ENCODE measurements at places on chromosomes 5 and 9.

GRCh38 chr5:123875561-123876275 lies 363.7 kb downstream of the CSNK1G3 start:
- DNase-seq, result no peak

GRCh38 chr5:67196537-67197059 lies at the start of gene CD180:
Gene CD180 (minus strand): TSS chr5:67196799. CDS start chr5:67196641, 158 bp downstream.
- no peak for DNase-seq

DNA sequence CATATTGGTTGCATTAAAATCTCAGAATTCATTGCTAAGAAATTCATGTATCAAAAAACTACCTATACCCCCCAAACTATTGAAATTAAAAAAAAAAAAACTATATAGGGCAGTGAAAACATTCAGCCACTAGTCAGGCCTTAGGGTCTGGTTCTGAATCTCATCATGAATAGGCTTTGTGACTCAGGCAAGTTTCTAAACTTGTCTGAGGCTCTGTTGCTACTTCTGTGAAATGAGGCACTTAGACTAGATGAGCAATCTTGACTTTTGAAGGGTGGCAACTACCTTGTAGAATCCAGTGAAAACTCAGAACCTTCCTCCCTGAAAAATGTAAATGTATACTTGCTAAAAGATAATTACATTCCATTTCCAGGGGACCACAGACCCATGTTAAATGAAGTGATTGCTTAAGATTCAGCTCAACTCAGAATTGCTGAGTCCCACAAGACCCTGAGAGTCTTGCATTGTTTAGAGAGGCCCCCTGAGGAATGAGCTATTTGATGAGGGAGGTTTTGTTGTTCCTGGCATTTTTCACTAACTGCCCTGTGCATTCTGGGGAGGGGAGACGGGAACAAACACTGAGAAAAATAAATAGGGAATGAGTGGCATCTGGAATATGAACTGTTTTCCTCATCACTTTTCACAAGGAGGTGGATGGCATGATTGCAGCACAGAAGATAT lies 29.5 kb downstream of the RAI14 start:
- DNase-seq, result no peak

GRCh38 chr9:99309141-99309939 lies 87.3 kb downstream of the SEC61B start:
- DNase-seq, result no peak

- no peak for DNase-seq
Measured at GRCh38 chr9:38318759-38319495, 73.6 kb upstream of the ALDH1B1 start.

DNA sequence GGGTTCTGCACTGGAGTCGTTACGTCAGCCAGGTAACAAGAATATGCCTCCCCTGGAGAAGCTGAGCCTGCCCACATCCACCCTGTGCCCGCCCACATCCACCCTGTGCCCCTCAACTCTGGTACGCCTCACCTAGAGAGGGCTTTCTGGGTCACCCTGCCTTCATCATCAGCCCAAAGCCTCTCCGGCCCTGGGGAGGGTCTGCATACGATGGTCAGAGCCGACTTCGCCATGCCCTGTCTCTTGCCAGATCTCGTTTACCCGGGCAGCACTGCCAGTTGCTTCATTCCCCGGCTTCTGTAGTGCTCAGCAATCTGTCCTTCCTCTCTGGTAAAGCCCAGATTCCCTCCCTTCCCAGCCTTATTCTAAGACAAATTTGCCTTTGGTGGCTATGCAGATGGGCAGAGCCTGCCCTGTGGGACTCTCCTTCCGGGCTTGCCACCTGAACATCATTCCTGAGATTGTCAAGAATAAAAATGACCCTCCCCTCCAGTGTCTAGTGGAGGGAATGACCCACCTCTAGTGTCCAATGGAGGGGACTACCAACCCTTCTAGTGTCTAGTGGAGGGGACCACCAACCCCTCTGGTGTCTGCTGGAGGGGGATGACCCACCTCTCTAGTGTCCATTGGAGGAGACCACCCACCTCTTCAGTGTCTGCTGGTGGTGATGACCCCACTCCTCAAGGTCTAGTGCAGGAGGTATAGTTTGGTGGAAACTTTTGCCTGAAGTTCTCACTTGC lies 3.4 kb downstream of the PLEKHG4B start:
- DNase-seq, result no peak

- no peak for DNase-seq
Measured at GRCh38 chr9:137970098-137970497, 92.5 kb downstream of the CACNA1B start.

DNA sequence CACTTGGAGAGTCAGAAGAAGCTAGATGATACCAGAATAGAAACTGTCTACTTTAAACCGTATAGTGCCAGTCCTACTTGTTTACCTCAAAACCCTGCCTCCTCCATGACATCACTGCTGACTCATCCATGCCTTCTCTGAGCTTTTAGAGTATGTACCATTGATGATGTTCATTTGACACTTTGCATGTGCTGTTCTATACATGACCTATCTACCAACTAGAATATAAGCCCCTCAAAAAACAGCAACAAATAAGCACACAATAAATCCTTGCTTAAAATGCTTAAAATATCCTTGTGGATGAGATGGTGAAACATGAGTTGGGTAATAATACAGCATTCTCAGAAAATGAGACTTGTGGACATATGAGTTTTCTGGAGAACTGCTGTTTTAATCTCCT lies 2.6 kb downstream of the CTNNAL1 start:
- DNase-seq, result no peak

DNA sequence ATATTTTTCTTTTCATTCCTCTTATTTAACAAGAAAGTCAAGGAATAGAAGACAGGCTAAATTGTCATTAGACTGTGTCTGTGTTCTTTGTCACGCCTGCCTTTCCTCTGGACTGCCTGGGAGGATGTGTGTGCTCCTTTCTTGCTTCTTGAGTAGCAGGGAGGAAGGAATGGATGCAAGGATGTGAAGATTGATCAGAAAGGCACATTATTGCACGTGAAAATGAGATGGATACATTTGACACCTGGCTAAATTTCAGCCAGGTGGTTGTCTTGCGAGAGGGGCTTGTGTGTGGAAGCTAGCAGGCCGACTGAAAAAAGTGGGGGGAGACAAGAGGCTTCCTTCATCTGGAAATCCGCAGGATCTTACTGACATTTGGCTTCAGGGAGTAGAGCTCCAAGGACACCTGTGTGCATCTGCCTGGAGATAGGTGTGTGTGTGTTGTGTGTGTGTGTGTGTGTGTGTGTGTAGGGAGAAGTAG lies 200.1 kb downstream of the MEF2C start:
- DNase-seq, result no peak

DNA sequence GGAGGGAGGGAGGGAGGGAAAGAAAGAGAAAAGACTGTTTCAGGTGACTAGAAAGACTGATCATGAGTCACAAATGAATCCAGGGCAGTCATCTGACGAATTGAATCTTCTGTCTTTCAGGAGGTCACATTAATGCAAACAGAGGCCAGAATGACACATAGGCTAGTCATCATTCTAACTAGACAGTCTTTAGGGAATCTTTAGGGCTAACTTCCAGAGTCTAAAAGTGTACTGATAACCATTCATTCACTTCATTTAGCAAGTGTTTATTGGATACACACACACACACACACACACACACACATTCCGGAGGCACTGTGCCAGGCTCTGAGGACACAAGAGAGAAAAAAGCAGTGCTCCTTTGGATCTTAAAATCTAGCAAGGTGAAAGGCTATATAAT lies 156.7 kb downstream of the EBF1 start:
- no peak for DNase-seq

GRCh38 chr9:114021578-114021977 lies 56.5 kb downstream of the AMBP start:
- DNase-seq, result no peak

DNA sequence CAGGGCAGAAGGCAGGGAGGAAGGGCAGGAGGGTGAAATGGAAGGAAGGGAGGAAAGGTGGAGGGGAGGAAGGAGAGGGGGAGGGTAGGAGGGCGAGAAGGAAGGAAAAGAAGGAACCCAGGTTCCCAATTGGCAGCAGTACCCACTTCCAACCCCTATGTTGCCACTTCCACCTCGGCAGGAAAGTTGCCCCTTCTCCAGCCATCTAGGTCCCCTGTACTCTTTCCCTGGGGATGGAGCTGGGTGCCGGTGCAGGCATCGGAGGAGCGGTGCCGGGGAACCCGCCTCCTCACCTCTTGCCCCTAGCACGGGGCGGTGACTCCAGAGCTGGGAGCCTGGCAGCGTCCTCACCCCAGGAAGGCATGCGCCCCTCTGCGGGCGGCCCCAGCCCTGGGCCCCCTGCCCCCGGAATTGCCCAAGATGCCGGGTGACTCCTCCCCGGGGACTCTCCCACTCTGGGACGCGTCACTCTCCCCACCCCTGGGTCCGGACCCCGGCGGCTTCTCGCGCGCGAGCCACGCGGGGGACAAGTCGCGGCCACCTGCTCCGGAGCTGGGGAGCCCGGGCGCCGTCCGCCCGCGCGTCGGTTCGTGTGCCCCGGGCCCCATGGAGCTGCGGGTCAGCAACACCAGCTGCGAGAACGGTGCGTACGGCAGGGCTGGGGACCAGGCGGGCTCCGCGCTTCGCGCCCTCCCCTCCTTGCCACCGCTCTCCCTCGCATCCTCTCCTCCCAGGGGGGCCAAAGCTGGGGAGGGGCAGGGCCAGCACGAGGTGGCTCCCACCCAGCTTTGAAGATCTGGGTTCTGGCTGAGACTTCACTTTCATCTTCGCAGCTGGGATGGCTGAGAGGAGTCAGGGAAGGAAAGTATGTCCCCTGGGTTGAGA lies at the start of gene NIPAL4:
Gene NIPAL4, plus strand, starts transcription at position 499 of the 885 bp plus-strand sequence. Its CDS starts 108 bp downstream, at position 607.
- DNase-seq, result no peak

DNA sequence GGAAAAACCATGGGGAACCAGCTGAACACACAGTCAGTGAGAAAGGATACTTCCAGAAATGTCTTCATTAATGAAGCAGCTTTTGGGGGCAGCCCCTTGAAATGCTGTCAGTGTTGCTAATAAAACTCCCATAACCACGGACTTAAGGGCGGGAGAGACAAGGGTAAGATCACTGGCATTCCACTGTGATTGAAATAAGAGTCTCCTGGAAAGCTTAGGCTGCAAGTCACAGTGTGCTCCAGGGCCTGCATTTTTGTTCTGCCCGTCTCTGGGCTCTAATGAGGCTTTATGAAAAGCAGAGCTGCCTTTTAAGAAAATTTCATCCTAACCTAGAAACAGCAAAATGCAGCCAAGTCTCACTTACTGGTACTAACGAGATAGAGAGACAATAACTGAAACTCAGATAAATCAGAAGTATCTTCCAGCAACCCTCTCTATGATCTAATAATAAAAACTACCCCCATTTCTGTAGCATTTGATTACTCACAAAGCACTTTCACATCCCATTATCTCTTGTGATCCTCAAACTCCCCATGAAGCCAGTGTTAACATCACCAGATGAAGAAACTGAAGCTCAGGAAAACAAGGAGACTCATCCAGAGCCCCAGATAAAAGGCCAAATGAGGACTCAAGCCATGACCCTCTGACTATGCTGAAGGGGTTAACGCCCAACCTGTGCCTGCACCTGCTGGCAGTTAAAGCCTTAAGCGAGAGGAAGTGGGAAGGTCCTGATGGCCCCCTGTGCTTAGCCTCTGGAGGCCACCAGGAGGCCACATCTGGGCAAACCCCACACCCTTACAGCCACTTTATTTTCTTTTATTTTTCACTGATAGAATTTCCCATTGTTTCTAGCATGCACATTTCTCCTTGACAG lies 37.5 kb downstream of the SPOCK1 start:
- DNase-seq, result no peak

- DNase-seq, result no peak
Measured at GRCh38 chr5:135036405-135036804, 2.4 kb upstream of the PITX1 start.

- no peak for DNase-seq
Measured at GRCh38 chr5:114327987-114328386, 33.9 kb upstream of the KCNN2 start.

DNA sequence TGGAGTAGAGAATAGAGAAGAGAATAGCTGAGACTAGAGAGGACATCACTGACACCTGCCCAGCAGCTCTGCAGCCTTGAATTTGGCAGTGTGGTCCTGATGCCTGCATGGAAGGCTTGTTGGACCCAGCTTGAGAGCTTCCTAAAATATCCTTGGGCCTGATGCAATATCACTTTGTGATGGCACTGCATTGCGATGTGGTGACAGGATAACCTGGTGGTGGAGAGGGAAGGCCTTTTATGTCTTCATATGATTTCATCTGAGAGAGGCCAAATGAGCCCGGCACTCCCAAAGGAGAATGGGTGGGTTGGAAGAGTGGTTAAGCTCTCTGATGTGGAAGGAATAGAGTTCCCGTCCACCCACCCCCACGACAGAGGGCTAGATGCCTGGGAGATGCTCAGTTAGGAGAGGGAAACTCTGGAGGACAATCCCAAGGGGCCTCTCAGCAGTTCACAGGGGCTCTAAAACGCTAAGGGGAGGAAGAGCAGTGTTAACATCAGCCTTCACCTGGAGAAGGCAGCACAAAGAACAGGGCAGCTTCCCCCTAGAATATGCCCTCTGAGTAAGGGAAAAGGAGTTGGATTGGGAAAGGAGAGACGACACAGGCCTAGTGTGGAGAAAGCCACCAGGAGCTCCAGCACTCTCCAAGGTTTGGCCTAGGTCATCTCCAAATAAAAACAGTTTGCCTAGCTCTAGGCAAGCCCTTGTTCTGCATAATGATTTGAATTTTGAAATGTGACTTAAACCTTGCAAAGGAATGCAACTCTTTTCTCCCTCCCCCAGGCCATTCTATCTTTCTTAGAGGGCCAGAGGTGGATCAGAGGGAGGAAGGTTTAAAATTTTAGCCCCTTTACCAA lies 99.8 kb upstream of the SSBP2 start:
- DNase-seq, result no peak

- DNase-seq, result no peak
Measured at GRCh38 chr5:81750308-81751008, 439 bp downstream of the SSBP2 start.

GRCh38 chr9:107363516-107364152 lies 80.6 kb downstream of the RAD23B start:
- DNase-seq, result no peak

- DNase-seq, result no peak
Measured at GRCh38 chr9:135565141-135565628, 3.6 kb downstream of the PAEP start.

GRCh38 chr5:1017691-1018455 lies 9.3 kb downstream of the NKD2 start:
- no peak for DNase-seq

DNA sequence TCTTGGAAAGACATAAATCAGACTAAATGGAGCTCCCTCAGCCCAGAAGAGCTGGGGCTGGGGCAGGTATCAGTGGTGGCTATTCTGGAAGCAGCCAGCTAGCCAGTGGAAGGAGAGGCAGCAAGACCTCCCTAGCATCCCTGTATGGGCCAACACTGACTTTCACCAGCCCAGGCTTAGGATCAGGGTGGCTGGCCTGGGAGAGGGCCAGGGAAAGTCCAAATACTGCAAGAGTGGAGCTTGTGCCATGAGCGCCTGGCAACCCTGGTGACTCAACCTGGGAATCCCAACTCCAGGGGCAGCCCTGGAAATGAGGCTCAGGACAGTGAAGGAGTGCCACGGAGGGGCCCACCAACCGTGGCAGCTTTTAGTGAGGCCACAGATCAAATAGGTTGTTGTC lies 7.6 kb upstream of the IRF1 start:
- no peak for DNase-seq

DNA sequence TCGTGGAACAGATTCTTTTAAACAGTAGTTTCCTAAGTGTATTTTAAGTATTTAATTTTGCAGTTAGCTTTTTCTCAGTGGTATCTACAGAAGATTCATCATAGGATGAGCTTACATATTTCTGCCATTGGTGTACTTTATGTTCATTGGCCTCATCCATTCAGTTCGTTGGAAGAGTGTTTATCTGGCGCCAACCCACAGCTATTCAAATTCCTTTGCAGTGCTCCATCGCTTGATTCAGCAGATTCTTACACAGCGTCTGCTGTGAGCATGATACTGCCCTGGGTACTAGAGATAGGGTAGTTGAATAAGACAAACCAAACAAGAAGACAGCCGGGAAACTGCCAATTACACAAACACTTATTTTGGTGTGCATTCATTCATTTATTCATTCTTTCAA lies 55.1 kb downstream of the NUP214 start:
- no peak for DNase-seq

Data from NCI-H187 treated with DMSO at 0.1 percent for 48 hours (cell line).